Activated naive CD8-positive, alpha-beta T cell treated with anti-CD3 and anti-CD28 coated beads for 36 hours (primary cell): ENCODE measurements at places on chromosomes 2 and 18. TPM values are rescaled to one million over a fixed set of nuclear protein-coding genes. Genes with fewer than 3 reads are reported as not detected.

AGBL5 gene
- total RNA-seq: 15.2 TPM

TRIM54 gene
- total RNA-seq: 0.24 TPM

SCG2 gene
- not detected for total RNA-seq

GALNT13 gene
- 0.35 TPM for total RNA-seq

UGT1A6 gene
- total RNA-seq: not detected

ALLC gene
- total RNA-seq: not detected

WIPF1 gene
- total RNA-seq: 391 TPM

SPR gene
- 13.9 TPM for total RNA-seq

SMYD1 gene
- total RNA-seq: not detected

BCL11A gene
- total RNA-seq: 1.8 TPM

TTC32 gene
- 14.9 TPM for total RNA-seq

ESPNL gene
- not detected for total RNA-seq

LCT gene
- 0.34 TPM for total RNA-seq

LBX2 gene
- 0.18 TPM for total RNA-seq

PROKR1 gene
- 0.60 TPM for total RNA-seq

SCYGR8 gene
- total RNA-seq: not detected

PRSS56 gene
- not detected for total RNA-seq

GDF7 gene
- not detected for total RNA-seq

RAX gene
- total RNA-seq: not detected

CNDP1 gene
- not detected for total RNA-seq

SIX2 gene
- total RNA-seq: not detected

ACMSD gene
- not detected for total RNA-seq

FSIP2 gene
- not detected for total RNA-seq

LYG2 gene
- total RNA-seq: not detected

CD302 gene
- 0.56 TPM for total RNA-seq

SPHKAP gene
- total RNA-seq: not detected

REG3A gene
- total RNA-seq: not detected

DYNAP gene
- total RNA-seq: not detected

STON1 gene
- total RNA-seq: 0.62 TPM

CNTNAP5 gene
- total RNA-seq: not detected

ARHGAP15 gene
- 45.2 TPM for total RNA-seq

VWC2L gene
- total RNA-seq: not detected

CDK5R2 gene
- not detected for total RNA-seq

MBP gene
- total RNA-seq: 41.2 TPM

RHOB gene
- 13.7 TPM for total RNA-seq

SCN7A gene
- not detected for total RNA-seq

CELF4 gene
- total RNA-seq: not detected

ELOA2 gene
- not detected for total RNA-seq

SP140 gene
- 42.7 TPM for total RNA-seq

SALL3 gene
- total RNA-seq: not detected

HDLBP gene
- 286 TPM for total RNA-seq

CCBE1 gene
- not detected for total RNA-seq

ALPP gene
- total RNA-seq: not detected

PMAIP1 gene
- total RNA-seq: 83.4 TPM

UBE2E3 gene
- 30.2 TPM for total RNA-seq
